T47D (cell line): ENCODE measurements at places on chromosomes 11 and 22.

DNA sequence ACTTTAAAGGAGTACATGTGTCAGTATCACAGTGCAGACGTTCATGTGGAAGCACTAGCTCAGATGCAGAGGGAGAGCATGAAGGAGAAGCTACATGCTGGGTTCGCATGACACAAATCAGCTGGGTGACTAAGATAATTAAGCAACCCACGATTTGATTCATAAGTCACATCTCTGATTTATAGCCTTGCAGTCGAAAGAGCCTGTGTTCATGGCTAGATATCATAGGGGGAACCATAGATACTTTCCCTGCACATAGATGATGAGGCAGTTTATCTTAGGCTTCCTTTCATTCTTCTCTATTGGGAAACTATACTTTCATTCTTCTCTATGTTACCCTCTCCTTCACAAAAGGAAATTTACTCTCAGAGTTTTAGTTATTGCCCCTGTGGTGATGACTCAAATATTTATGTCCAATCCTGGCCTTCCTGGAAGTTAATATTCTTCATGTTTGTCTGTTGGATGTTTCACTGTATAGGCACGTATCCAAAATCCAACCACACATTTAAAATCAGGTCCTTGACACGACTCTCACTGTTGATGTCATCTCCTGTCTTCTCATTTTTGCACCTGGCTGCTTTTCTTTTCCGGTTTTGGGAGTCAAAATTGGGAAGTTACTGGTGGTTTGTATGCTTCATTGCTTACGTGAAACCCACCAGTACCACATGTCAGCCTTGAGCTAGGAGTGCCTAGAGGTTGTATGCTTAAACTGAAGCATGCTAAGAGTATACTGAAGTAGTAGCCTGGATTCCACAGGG, 56.3 kb upstream of the SLC5A12 start:
- no peak for DNase-seq

DNA sequence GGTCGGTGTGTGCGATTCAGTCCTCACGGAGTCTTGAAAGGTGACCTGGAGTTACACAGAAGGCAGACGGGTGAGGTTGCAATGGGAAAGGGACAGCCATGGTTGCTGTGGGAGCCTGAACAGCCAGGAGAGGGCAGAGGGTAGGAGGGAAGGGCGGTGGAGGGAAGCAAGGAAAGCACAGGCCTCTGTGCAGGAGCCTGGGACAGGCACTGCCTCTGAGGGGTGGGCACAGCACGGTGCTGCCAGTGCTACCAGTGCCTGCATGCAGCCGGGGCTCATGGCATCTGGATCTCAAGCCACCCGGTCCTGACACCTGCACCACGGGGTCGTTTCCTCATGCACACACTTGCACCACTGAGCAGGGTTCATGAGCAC, 401.0 kb downstream of the TBC1D22A start:
- DNase-seq, result no peak

- no peak for DNase-seq
These were observed 1734.4 kb downstream of the LRRC4C start for GRCh38 chr11:39725081-39725480.

- peak; percentile 94 for DNase-seq
These were observed at the start of gene CENATAC for GRCh38 chr11:118997627-118998387. Gene CENATAC, plus strand, starts transcription at chr11:118998138. Its CDS starts 60 bp downstream, at chr11:118998198.

GRCh38 chr11:130629039-130629438, 180.6 kb downstream of the ADAMTS15 start:
- no peak for DNase-seq

DNA sequence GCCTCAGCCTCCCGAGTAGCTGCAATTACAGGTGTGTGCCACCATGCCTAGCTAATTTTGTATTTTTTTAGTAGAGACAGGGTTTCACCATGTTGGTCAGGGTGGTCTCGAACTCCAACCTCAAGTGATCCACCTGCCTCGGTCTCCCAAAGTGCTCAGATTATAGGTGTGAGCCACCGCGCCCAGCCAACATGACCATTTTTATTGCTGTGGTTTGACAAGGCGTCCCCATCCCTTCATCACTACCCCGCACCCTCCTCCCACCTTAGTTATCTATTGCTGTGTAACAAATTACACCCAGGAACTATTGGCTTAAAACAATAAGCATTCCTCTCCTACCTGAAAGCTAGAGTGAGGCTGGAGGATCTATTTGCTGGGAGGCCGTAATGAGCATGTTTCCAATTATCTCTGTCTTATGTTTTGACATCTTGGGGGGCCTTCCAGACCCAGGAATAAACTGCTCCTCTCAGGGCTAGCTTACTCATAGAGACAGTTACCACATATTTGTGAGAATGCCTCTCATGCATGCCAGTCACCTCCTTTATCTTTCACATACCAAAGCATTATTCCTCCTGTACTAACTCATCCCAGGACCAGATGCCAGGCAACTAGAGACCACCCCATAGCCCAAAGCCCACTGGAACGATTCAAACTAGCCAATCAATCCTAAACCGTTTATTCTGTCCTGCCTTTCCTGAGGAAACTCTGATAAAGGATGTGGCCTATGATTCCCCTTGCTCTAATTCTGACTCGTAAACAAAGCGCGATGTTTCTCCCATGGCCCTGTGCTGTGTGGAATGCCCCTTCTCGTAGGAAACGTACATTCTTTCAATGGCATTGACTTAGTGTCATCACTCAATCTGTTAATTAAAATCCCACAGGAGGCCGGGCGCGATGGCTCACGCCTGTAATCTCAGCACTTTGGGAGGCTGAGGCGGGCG, 19.4 kb downstream of the SNU13 start:
- DNase-seq, result no peak

DNA sequence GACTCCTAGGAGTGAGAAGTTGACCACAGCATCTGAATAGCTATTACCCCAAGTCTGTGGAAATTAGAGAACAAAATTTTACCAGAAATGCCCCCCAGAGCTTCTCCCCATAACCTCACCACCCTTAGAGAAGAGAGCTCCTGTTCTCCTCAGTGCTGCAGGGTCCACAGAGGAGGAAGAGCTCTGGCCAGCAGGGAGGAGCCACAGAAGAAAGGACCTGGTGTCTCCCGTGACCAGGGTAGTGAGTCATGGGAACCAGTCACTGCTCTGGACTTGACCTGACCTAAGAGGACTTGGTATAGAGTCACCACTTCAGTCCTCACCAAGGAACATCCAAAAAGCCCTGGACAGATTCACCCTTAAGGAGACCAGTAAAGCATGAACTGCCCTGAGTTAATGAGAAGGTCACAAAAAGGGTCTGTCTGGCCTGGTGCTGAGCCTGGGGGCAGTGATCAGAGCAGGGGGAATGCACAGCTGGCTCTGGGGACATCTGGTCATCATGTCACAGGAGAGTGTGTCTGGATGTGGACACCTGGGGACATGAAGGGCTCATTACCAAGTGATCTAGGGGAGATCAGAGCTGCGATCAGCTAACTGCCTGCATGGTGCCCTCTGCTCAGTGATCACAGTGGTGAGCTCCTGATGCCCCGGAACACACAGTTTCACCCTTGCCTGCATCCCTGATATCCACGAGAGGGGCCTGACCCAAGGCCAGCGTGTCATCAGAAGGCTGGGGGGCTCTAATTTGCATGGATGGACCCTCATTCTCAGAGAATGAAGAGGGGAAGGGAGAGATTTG, 103.3 kb upstream of the TOP3B start:
- no peak for DNase-seq

DNA sequence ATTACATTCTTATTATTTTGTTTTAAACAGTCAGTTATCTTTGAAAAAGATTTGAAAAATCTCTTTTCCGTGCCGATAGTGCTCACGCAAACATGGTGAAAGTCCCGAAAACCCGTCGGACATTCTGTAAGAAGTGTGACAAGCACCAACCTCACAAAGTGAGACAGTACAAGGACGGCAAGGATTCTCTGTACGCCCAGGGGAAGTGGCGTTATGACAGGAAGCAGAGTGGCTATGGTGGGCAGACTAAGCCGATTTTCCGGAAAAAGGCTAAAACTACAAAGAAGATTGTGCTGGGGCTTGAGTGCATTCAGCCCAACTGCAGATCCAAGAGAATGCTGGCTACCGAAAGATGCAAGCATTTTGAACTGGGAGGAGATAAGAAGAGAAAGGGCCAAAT, 28.7 kb upstream of the CTSD start:
- DNase-seq, result no peak

DNA sequence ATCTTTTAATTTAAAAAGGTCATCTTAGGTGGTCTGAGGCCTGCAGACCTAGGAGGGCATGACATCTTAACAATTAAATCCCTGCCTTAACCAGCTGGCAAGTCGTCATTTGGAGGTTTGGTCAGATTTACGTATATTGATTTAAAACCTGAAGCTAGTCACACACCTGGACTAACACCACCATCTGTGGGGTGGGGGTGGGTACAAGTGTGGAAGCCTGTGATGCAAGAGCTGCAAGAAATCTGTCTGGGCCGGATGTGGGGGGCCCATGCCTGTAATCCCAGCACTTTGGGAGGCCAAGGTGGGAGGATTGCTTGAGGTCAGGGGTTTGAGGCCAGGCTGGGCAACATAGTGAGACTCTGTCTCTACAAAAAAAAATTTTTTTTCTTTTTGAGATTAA, 11.6 kb downstream of the CCDC87 start:
- no peak for DNase-seq

DNA sequence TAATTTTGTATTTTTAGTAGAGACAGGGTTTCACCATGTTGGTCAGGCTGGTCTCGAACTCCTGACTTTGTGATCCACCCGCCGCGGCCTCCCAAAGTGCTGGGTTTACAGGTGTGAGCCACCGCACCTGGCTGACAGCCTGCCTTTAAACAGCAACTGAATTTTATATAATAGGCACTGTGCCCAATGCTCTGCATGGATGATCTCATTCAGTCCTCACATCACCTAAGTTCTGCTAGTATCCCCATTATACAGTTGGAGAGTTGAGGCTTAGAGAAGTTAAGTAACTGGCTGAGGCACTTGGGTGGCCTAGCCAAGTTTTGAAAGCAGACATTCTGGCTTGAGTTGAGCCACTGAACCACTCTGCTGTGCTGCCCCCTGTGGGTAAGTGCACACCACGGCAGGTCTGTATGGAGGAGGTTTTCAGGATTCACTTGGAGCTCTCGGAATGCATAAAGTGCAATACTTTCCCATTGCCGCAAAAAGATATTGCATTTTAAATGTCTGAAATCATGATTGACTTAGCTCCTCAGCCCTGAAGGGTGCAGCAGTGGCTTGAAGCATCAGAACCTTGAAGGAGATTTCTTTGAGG, 112.4 kb downstream of the LDLRAD3 start:
- DNase-seq, result peak; percentile 82

DNA sequence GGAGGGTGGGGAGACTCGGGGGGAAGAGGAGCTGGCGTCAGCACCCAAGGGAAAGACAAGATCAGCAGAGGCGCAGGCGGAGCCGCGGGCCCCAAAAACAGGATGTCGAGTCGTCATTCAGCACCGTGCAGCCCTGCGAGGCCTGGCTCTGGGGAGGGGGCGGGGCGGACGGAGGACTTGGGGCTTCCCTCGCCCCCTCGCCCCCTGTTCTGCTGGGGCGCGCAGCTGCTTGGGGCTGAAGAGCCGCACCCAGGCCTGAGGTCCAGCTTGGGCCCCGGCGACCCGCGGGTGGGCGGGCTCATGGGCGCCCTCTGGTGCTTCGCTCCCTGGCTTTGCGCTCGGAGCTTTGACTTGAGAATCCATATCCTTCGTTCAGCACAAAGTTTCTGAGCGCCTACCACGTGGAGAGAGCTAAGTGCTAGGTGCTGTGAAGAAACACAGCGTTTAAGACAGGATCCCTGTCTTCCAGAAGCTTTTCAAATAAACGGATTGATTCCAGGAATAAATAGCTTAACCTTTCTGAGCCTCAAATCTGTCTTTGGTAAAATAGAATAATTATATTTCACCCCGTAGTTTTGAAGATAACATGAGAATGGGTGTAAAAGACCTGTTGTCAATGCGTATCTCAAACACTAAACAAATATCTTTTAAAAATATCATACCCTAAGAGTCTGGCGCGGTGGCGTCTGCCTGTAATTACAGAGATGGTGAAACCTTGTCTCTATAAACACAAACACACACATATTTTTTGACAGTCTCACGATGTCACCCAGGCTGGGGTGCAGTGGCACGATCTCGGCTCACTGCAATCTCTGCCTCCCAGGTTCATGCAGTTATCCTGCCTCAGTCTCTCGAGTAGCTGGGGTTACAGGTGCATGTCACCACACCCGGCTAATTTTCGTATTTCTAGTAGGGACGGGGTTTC, 929 bp upstream of the RHOG start:
- DNase-seq, result peak; percentile 85

- DNase-seq, result no peak
These were observed 2.2 kb upstream of the PHLDA2 start for GRCh38 chr11:2931420-2931746.

- no peak for DNase-seq
These were observed 25.8 kb downstream of the MRGPRD start for GRCh38 chr11:68954836-68955606.

DNA sequence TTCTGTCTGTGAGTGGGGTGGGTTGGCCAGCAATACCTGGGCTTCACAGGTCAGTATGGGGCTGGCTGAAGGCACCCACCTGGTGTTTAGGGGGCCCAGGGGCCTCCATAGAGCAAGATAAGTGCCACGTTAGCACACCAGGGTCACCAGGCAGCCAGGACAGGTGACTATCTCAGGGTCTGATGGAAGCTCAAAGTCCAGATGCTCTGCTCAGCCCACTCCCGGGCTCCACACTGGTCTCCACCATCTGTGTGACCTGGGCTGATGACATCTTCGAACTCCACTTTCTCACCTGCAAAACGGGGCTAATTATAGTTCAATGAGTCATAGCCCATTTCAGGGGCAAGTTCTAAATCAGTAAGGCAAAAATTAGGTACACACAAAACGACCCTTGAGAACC, 39.4 kb upstream of the PRDM11 start:
- DNase-seq, result no peak

DNA sequence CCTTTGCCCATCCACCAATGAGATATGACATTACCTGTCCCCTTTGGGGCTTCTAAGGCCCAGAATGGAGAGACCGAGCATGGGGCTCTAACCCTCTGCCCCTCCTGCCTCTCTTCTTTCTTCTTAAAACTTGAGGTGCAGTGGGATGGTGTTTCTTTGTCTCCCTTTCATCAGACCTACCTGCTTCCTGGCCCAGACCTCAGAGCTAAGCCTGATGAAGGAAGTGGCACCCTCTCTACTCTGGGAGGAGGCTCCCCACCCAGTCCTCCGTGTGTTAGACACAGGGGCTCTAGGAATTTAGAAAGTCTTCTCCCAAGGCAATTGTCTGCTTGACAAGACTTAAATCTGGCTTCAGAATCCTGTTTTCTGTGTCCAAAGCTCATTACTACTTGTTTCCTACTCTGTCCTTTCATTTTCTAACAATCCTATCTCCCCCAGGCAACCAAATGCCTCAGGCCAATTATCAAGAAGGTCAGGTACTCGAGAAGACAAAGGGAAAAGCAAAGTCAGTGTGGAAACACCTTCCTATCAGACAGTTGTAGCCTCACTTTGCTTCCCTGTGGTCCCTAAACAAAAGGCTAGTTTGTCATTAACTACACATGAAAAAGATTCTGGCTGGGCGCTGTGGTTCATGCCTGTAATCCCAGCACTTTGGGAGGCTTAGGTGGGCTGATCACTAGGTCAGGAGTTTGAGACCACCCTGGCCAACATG, 20.3 kb upstream of the PARVA start:
- no peak for DNase-seq
